Inflammatory macrophage treated with lipopolysaccharide for 4 hours (primary cell): ENCODE measurements at places on chromosomes 7 and 10.

DNA sequence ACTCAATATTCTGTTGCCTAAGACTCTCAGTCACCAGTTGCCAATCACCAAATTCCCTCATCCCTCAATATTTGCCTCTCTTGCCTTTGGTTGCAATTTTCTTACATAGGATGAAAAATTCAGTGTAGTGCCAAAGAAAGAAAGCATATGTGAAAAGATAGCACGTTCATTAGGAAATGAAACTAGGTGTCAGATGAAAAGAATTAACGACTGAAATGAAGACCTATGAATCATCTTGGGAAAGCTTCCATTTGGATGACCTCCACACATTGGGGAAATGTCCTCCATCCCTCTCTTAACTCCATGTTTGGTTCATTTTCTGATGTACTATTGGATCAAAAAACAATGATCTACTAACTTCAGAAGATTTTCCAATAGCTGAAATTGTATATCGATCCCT, 145.1 kb upstream of the MEOX2 start:
- no peak for DNase-seq

DNA sequence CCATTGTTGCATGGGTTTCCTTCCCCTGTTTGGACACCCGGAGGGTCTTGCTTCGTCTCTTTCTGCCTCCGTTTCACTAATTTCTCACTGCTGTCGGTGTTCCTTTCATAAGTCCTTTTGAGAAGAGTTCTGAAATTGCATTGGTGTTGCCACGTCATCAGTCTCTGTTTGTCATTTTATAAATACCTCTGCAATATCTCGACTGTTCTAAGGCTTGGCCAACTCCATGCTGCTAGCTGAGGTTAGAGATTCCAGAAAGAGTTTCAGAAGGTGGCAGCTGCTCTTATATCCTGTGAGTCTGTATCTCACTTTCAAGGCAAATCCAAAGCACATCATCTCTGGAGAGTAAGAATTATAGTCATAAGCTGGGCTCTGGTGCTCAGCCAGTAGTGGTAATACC, 148.0 kb upstream of the INSYN2A start:
- DNase-seq: no peak

- DNase-seq: no peak
These were observed 17.6 kb downstream of the BCCIP start for GRCh38 chr10:125840955-125841354.

DNA sequence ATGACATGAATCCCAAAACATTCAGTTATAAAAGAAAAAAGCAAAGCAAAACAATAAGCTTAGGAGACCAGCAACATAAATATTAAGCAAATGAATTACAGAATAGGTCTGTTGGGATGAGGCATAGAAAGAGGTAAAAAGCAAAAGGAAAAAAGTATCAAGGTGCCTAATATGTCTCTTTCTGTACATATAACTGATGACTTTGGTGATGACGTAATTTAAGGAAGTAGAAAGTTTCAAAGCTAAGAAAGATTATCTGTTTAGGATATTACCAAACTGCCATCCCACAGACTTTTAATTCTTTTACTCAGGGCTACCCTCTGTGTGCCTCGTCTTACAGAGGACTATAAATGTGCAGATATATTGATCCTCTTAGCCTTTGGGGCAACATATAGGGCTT, 1066.5 kb downstream of the SORCS3 start:
- no peak for DNase-seq

DNA sequence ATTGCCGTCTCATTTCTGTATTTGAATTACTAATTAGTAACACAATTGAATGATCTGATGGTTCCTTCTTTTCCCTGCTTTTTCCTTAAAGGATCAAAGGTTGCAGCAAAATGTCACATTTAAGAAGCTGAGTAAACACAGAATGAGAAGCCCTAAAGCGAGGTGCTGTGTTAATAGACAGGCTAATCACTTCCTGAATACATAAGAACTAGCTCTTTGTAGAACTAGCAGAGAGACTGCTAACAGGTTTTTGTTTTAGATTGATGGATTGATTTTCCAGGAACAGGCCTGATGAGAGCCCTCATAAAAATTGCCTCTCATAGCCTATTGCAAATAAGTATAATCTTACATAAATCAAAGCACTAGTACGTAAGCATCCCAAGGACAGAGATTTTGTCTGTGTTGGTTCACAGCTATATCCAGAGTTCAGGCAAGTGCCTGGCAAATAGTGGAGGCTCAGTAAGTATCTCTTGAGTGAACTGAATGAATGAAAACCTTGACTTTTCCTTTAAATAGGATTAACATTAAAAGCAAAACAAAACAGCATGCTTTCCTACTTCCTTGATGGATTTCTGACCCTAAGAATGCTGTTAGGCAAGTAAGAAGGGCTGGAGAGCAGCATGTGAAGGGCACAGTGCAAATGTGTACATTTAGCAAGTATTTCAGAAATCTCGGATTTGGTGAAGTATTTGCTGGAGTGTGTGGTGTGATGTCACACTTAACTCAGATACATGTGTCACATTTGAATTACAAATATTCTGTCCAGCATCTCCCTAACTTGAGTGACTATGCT, 3.3 kb downstream of the TMEM229A start:
- no peak for DNase-seq

GRCh38 chr10:77799352-77799751, 127.2 kb downstream of the DLG5 start:
- no peak for DNase-seq

DNA sequence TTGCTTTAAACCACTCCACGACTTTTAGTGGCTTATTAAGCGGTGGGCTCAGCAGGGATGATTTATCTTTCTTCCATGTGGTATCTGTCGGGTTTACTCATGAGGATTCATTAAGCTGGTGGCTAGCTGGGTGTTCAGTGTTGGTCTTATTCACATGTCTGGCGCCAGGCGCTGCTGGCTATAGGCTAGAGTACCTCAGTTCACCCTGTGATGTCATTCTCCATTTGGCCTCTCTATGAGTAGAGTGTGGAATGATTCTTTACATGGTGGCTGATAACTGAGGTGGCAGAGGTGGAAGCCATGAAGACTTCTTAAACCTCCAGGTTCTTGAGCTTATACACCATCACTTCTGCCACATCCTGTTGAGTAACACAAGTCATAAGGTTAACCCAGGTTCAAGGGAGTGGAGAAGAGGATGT, 115.4 kb downstream of the MLLT10 start:
- DNase-seq: no peak

- no peak for DNase-seq
These were observed 701.6 kb upstream of the ANKRD30A start for GRCh38 chr10:36423821-36424248.

DNA sequence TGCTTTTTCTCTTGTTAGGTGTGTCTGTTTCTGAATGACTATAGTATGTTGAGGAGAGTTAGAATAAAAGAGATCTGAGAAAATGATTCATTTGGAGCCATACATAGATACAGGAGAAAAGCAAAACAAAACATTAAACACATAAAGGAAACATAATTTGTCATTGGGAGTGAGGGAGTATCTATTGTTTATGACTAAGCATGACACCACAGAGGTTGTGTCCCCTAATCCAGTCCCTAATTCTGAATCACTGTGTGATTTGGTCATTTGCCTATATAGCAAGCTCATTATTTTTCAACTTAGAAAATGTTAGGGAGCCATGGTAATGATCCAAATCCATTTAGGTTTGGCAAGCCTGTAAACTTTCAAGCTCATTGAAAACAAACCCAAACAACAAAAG, 132.3 kb upstream of the BMPER start:
- DNase-seq: no peak

GRCh38 chr10:102869258-102870198, at the start of gene AS3MT:
Gene AS3MT (plus strand): TSS chr10:102869470. CDS start chr10:102869593, 123 bp downstream.
- no peak for DNase-seq

DNA sequence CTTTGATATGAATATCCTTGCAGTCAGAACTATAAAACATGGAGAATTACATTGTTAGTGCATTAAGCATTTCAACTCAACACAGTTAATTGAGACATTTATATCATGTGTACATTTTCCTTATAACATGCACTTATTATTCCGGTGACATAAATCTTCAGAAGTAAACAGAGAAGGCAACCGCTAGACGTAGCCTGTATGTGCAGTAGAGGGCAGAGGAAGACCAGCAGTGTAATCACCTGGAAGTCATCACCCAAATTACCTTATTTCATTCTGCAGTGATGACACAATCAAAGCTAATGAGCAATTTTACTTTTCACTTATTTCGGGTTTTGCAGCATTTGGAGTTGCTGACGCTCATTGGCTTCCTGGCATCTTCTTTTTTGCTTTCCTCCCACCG, 394.6 kb downstream of the SDK1 start:
- DNase-seq: no peak

DNA sequence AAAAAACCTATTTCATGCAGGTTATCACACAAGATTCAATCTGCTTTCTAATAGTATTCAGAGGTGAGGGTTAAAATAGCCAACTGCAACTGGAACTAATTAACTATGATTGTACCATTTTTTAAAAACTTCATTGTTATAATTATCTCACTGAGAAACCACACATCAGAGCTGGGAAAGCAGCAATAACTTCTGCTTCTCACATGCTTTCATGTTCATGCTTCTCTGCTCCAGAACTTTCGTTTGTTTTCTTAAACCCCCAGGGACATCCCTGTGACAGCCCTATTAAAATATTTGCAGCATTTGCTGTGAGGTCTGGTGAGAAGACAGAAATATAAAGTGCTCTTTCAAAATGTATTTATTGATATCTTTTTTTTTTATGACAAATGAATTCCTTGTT, 389.0 kb upstream of the SORCS1 start:
- no peak for DNase-seq

- no peak for DNase-seq
These were observed 70.0 kb downstream of the AMPH start for GRCh38 chr7:38561166-38561565.

DNA sequence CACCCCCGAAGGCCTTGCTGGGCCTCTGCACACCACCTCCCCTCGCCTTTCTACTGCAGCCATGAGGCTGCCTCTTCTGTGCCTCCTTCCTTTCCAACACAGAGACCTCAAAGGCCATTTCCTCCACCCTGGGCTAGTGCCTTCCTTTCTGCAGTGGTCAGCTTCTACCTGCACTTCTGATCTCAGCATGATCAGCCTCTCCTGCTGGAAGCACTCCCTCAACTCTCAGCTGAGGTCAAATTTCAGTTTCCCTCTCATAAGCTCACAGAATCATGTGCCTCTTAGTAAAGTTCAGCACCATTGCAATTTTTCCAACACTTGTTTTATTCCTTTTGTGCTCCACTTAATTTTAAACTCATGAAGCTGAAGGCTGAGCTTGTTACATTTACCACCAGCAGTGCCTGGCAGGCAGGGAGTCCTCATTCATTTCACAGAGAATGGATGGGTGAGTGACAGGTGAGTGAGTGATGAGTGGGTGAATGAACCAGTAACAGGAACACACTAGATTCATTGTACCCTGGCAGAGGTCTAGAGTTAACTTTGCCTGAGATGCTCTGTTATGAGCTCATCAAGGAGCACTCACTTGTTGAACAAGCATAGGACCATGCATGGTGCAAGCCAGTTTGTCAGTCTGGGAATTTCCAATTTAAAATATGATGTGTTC, 124.0 kb upstream of the PRSS58 start:
- peak; percentile 4 for DNase-seq

DNA sequence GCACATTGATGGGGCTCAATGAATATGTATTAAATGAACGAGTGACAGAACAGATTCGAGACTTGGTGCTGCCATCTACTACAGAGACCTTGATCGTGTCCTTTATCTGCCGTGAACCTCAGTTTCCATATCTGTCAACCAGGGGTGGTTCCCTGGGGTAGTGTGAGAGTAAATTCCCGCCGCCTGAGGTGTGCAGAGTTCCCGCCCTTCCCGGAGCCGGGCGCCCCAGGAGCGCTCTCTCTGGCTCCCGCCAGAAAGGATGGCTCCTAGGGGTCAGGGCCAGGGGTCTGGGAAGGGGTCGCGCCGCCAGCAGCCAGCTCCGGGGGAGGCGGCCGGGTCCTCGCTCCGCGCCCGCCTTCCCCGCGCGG, 333 bp upstream of the PLCE1 start:
- DNase-seq: no peak

- no peak for DNase-seq
These were observed 166.3 kb upstream of the RNF32 start for GRCh38 chr7:156474241-156474743.

- no peak for DNase-seq
These were observed 8.4 kb downstream of the CPA2 start for GRCh38 chr7:130274983-130275591.

DNA sequence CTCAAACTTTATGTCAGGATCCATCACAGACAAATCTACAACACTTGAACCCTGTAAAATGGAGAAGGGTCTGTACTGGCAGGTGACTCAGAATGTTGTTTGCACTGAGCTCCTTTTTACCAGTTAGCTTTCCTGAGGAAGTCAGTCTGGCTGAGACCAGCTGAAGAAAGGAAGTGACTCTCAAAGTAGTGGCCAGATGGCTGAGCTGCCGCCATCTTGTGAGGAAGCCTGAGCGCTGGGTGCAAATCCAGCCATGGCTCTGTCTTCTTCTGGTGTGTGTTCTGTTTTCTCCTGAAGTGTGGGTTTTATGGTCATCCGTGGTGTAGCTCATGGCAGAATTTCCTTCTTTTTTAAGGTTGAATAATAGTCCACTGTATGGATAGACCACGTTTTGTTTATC, 25.5 kb upstream of the ECHDC3 start:
- no peak for DNase-seq

GRCh38 chr7:455110-455928, 64.3 kb downstream of the PDGFA start:
- no peak for DNase-seq

- DNase-seq: peak; percentile 18
These were observed 42.4 kb downstream of the TNS3 start for GRCh38 chr7:47539398-47540052.

- DNase-seq: no peak
These were observed 174.4 kb downstream of the ARID5B start for GRCh38 chr10:62075912-62076311.

- no peak for DNase-seq
These were observed 76.5 kb downstream of the BMPER start for GRCh38 chr7:33981671-33982424.

DNA sequence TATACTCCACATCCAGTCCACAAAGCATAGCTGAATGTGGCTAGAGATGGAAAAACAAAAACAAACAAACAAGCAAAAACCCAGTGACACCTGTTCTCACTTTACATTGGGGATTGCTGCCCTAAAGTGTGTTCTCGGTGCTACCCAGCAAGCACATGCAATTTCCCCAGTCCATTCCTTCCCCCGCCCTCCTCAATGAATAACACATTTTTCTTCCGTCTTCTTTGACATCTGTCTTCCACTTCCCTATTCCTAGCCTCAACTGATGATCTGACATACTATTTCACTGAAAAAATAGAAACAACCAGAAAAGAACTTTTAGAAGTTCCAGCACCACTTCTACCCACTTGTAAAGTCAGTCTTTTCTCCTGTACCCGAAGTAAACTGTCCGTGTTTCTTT, 147.1 kb downstream of the MALRD1 start:
- DNase-seq: no peak

GRCh38 chr10:115604627-115605026, 511.5 kb downstream of the ATRNL1 start:
- no peak for DNase-seq

DNA sequence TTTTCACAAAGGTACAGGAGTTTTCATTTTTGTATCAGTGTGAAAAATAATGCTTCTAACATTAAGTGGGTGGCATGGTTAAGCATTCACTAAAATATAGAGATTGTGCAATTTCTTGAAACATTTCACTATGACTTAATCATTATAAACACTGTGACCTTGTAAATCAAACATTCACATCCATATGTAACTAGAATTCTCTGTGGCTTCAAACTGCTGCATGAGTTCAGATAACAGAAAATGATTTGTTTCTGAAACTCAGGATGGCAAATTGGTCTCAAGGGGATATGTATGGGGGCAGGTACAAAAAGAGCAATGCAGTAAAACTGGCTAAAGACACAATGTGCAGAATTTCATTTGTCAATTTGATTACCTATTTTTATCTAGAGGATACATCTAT, 3.8 kb downstream of the FAM133B start:
- peak; percentile 23 for DNase-seq
